ENCODE measurements at places on chromosomes 12 and 14.
A peak's percentile ranks its signal among the peaks of the same experiment; 100 is the strongest.

- DNase-seq, result no peak
Measured at GRCh38 chr12:83472350-83472749, 785.6 kb downstream of the TMTC2 start.

DNA sequence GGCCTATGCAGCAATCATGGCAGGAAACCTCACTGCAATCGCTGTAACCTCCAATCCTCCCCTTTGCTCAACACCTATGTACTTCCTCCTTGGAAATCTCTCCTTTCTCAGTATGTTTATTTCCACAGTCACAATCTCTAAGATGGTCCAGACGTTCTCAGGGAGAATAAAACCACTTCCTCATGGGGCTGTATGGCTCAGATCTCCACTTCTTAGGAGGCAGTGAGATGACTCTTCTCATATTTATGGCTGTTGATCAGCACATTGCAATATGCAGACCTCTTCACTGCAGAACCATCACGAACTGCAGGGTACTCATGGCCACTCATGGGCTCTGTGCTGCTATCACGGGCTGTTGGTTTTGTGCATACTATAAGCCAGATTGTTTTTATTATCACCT lies 17.1 kb upstream of the OR4K17 start:
- no peak for DNase-seq

DNA sequence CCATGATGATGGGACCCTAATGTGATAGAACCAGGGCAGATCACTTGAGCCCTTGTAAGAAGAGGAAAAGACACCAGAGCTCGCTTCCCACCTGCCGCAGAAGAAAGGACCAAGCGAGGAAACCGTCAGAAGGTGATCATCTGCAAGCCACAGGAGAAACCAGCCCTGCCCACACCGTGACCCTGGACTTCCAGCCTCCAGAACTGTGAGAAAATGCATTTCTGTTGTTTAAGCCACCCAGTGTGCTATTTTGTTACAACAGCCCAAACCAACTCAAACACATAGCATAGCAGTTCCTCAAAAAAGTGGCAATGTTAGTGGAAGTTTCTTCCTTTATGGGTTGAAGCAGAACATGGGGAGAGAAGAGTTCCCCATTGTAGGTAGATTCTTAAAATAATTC lies 107.9 kb upstream of the BCL2L14 start:
- DNase-seq, result no peak

- no peak for DNase-seq
Measured at GRCh38 chr14:103195828-103196615, 72.8 kb downstream of the TNFAIP2 start.

DNA sequence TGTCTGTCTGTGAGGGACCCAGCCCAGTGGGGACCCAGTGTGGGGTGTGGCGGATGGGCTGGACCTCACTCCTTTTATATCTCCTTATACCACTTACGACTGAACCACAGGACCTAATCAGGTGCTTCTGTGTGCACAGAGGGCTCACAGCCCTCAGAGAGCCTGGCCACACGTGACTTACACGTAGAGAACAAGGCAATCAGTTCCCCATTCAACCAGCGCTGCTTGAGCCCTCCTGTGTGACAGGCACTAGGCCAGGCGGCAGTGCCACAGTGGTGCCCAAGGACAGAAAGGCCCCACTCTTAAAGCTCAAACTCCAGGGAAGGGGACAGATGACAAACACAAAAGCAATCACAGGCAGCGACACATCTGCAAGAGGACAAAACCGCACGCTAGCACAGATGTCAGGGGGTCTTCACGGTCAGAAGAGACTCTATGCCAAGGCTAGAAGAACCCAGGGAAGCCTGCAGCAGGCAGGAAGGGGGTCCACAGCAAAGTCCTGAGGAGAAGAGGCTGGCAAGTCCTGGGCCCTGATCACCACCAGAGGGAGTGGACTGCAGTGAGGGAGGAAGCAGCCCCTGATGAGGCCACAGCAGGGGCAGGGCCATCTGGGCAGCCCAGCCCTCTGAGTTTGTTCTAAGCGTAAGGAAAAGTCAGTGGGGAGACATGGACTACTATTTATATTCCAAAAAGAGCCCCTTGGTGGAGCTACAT lies 39.3 kb downstream of the SETD3 start:
- no peak for DNase-seq

DNA sequence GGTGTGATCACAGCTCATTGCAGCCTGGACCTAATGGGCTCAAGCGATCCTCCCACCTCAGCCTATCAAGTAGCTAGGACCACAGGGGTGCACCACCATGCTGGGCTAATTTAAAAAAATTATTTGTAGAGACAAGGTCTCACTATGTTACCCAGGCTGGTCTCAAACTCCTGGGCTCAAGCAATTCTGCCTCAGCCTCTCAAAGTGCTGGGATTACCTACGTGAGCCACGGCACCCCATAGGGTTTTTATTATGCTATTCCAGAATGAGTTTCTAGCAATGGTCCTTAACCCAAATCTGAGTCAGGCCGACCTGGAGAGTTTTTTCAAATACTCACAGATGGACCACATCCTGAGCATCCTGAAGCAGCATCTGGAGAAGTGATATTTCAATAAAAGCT lies 159.8 kb downstream of the CPNE8 start:
- no peak for DNase-seq

GRCh38 chr12:100426145-100426544 lies 47.5 kb upstream of the NR1H4 start:
- no peak for DNase-seq

- no peak for DNase-seq
Measured at GRCh38 chr12:1013618-1014489, 22.8 kb downstream of the ERC1 start.

GRCh38 chr14:93045965-93046704 lies 69.6 kb downstream of the ITPK1 start:
- no peak for DNase-seq

DNA sequence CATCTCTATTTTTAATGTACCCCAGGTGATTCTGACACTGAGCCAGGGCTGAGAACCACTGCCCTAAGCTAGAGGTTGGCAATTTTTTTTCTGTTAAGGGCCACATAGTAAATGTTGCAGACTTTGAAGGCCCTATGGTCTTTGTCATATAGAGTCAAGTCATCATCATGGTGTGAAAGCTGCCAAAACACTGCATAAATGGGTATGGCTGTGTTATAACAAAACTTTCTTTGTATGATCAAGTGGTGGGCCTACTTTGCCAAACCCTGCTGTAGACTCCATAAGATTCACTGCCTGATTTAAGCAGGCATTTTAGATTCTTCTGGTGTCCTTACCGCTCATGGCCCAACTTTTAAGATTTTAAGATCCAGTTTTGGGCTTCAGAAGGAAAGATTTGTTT lies 76.8 kb downstream of the CLMN start:
- DNase-seq, result no peak

- no peak for DNase-seq
Measured at GRCh38 chr12:74906224-74906623, 303.4 kb downstream of the KCNC2 start.

DNA sequence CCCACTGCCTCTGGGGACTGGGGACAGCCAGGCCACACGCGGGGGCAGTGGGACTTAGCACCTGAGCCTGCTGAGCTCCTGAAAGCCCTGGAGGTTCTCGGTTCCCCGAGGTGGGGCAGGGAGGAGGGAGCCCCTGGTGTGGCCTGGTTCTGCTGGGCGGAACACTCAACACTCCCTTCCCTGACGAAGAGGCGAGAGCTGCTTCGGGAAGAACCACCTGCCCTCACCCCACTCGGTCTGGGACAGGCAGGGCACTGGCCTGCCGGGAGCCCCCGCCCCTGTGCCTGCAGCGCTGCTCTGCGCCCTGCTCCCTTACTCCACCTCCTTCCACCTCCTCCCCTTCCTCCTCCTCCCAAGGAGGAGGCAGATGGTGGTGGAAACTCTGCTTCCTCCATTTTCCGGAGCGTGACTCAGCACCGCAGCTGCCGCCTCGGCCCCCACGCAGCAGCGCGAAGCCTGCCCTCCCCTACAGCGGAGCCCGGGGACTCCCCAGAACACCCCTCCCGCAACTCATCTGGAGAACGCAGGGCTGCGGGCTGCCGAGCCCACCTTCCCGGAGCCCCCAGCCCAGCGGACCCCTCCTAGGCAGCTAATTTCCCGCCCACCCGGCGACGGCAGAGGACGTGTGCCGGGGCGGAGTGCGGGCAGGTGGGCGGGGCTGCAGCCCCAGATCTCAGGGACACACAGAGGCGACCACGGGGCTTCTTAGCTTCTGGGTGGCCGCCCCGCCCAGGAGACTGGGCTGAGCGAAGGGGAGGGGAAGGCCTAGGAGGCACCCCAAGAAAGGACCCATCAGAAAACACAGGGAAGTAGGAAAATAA lies 11.7 kb upstream of the INF2 start:
- DNase-seq, result peak; percentile 58

DNA sequence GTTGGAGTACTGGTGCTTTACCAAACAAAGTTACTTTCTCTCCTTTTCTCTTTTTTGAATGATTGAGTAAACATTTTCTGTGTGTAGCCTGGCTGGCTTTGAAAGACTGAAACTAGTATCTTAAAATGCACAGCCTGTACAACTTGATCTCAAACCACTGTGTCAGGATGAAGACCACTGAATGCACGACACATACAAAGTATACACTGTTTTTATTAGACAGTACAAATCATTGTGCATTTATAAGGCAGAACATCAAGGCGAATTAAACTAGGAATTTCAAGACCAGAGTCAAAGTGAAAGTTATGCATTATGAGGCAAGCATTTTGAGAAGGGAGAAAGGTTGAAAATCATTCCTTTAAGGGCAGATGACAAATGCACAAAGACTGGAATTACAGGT lies 59.0 kb downstream of the PIWIL1 start:
- no peak for DNase-seq

DNA sequence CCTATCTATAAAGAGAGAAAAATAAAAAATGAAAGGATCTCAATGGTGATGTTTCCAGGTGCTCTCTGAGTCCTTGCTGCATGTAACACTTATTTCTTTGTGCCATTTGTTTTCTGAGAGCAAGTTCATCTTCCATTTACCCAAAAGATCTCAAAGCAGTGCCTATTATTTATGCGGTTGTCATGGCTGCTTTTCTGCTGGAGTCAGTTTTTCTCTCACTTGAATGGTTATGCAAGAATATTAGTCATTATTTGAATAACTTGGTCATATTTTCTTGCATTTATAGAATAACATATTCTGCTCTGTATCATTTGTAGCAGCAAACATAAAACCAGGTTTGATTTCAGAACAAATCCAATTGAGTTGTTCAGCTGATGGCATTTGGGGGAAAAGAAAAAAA lies 141.8 kb upstream of the G2E3 start:
- DNase-seq, result no peak

- DNase-seq, result no peak
Measured at GRCh38 chr14:104983231-104983721, 2.3 kb upstream of the CLBA1 start.

- DNase-seq, result no peak
Measured at GRCh38 chr14:72142328-72142727, 210.1 kb downstream of the RGS6 start.

GRCh38 chr14:66015071-66015780 lies 470.9 kb upstream of the CCDC196 start:
- no peak for DNase-seq

DNA sequence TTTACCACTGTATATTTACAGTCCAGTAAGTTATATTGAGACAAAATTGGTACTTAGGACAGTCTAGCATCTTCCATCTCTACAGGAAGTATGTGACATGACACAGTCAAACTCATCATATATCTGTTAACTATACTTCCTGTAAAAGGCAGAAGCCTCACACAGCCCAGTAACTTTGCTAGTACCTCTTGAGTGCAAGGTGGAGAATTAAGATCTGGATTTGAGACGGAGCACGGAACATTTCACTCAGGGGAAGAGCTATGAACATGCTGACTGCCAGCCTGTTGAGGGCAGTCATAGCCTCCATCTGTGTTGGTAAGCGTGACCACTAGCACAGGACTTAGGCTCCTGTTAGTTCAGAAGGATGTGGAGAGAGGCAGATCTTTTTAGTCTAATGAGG lies 333.7 kb upstream of the OR4E1 start:
- DNase-seq, result peak; percentile 31

DNA sequence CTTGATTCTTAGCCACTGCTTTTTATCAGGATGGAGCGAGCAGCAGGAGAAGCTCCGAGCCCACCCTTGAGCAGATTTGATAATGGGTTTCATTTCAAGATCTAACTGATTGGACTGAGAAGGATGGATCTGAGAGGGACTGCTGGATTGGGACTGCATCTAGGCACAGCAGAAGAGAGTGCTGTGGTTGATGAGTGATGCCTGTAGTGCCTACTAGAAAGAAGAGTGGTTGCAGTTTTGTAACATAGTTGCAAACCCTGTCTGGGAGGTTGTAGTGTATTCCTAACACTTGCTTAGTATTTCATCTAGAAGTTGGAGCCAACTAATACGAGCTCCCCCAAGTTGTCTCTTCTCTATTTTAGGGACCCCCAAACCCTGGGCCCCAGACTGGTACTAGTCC lies 88.7 kb downstream of the ASCL1 start:
- DNase-seq, result no peak

- DNase-seq, result no peak
Measured at GRCh38 chr14:39884091-39884490, 451.9 kb upstream of the FBXO33 start.

- DNase-seq, result peak; percentile 45
Measured at GRCh38 chr12:49698619-49699545, 8.3 kb downstream of the FMNL3 start.

GRCh38 chr12:10243818-10244520 lies 31.3 kb downstream of the GABARAPL1 start:
- peak; percentile 39 for DNase-seq

GRCh38 chr14:102525219-102525928 lies 15.8 kb upstream of the ANKRD9 start:
- DNase-seq, result no peak

DNA sequence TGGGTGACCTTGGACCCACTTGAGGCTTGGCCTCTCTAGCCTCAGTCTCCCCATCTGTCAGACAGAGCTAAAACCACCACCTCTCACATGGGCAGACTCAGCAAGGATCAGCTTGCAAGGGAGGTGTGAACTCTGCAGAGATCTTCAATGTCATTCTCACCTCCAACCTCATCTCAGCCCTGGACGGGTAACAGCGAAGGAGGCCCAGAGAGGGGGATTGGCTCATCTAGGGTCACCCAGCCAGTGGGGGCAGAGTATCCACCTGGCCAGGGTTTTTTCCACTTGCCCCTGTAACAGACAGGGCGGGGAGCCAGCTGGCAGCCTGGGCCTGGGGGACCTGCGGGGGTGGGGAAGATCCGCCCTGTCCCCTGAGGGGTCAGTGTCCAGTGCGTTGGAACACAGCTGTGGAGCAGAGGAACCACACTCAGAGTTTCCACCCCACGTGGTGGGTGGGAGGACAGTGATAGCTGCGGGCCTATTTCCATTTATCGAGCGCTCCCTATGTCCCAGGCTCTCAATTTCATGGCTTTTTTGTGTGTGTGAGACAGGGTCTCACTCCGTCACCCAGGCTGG lies 27.4 kb downstream of the DTX1 start:
- no peak for DNase-seq

- no peak for DNase-seq
Measured at GRCh38 chr12:107310621-107311020, 217.3 kb upstream of the CRY1 start.

DNA sequence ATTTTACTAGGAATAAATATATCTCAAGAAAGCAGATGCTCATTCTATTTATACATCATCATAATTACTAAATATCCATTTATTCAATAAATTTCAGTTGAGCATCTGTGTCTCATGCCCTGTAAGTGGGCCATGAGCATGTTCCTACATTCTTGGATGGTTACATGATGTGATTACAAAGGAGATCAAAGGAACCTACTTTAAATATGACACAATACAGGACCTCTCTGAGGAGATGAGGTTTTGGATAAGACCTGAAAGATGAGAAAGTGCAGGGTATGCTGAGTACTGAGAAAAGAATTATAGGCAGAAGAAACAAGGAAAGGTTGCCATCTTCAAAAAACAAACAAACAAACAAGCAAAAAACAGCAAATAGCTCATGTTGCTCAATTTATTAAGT lies 105.4 kb upstream of the CNTN1 start:
- no peak for DNase-seq

Measured in natural killer cell (primary cell).